GM03348 (cell line): ENCODE measurements at places on chromosomes 11 and 22.

- DNase-seq, result no peak
These were observed 40.3 kb upstream of the SHISAL1 start for GRCh38 chr22:44353041-44353440.

DNA sequence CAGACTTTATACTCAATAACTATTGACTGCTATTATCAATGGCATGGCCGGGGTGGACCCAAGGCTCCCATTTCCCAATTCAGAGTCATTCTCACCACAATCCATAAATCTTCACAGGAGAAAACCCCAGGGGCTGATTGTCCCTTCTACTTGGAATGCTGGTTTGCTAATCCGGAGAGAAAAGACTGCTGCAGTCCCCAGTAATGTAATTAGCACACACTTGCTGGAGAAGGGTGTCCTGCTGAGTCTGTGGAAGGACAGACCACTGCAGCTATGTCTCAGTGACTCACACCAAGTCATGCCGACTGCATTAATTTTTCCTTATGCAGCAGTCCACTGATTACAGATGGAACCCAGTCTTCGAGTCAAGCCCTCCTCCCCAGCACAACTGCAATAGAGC lies 5.9 kb upstream of the ETS1 start:
- peak; percentile 49 for DNase-seq

DNA sequence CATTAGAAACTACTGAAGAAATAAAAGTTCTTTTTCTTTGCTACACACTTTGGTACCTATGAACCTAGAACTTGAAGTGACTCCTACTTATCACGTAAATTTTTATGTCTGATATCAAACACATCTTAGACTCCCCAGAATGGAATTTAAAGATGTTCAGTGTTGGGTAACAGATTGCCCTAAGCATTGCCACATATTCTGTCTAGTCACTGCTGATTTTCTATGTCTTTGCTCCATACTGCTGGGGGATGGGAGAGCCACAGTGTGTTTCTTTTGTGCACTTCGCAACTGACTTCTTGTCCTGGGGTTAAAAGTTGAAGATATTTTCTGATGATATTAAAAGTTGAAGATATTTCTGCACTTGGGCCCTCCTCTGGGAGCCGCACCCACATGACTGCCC lies 19.4 kb upstream of the MYO18B start:
- no peak for DNase-seq

DNA sequence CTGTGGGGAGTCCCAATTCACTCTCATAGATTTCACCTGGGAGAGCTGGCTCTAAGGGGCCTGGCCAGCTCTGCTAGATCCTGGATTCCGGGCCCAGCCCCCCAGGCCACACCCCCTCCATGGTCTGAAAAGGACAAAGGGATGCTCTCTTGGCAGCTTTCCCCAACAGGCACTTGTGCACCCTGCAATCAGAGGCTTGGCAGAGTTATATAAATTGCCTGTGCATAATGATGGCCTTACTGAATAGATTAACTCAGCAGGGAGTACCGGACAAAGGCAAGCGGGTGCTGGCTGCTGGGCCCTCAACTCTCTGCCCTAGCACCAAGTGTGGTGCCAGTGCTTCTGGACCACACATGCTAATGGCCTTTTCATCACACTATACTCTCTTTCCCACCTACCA lies 461.6 kb downstream of the BUD13 start:
- no peak for DNase-seq

DNA sequence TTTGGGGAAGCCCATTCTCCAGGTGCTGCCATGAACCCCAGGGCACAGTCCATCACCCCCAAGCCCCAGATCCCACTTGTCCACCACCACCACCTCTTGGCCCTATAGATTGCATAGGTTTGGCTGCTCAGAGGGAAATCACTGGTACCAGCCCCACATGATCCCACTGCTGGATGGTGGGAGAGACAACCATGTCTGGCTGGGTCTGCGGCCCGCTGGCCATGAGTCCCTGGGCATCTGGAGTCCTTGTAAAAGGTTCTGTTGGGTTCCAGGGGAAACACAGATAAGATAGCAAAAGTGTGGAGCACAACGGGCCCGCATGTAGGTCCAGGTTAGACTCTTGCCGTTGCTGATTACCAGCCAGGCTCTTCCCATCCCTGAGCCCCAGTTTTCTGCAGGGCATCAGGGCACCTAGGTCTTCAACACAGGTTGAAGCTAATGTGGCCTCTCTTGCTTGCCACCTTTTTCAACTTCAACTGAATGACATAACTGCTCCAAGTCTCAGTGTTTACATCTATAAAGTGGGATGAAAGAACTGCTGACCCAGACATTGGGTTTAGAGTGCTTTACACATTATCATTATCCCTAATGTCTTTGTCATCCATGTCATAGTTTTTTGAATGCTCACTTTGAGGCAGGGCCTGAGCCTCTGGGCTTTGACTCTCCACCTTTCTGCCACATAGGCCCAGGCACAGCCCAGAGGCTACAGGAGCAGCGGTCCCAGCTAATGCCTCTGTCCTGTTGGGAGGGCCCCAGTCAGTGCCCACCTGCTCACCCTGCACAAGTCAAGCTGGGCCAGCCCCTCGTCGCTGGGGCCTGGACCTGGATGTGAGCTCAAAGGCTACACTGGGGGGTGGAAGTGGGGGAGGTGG lies 1.0 kb upstream of the TANGO2 start:
- DNase-seq, result no peak

DNA sequence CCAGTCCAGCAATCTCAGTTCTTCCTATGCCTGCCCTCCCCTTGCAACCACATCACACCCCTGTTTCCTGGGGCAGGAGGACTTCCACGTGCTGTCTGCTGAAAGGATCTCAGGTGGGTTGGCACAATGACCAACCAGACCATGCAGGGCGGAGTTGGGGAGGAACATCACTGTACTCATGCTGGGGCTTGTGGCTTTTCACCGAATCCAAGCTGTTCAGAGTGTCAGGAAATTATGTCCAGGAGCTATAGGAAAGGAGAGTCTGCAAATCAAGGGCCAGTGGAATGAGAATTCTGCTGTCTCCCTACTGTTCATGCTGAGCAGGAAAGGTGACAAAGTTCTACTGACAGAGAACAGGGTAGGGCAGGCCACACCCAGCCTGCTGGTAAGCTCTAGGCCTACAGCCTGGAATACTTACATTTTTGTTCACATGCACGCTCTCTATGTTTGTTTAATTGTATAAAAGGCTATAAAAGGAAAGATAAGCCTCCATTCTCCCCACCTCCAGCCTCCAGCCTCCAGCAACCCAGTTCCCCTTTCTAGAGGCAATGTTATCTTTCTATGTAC lies 1.7 kb upstream of the PLAAT2 start:
- DNase-seq, result no peak

GRCh38 chr22:50258361-50259292 lies 2.9 kb downstream of the MAPK12 start:
- DNase-seq, result no peak

- DNase-seq, result no peak
These were observed 13.7 kb downstream of the MEI1 start for GRCh38 chr22:41713004-41713403.

- no peak for DNase-seq
These were observed 15.4 kb downstream of the SHANK2 start for GRCh38 chr11:71236836-71237475.

- DNase-seq, result no peak
These were observed 103.2 kb downstream of the TBC1D22A start for GRCh38 chr22:46865642-46866041.

- DNase-seq, result no peak
These were observed 14.6 kb upstream of the STK33 start for GRCh38 chr11:8608652-8609051.

- peak; percentile 44 for DNase-seq
These were observed 311 bp downstream of the APBB1 start for GRCh38 chr11:6418557-6419008.

DNA sequence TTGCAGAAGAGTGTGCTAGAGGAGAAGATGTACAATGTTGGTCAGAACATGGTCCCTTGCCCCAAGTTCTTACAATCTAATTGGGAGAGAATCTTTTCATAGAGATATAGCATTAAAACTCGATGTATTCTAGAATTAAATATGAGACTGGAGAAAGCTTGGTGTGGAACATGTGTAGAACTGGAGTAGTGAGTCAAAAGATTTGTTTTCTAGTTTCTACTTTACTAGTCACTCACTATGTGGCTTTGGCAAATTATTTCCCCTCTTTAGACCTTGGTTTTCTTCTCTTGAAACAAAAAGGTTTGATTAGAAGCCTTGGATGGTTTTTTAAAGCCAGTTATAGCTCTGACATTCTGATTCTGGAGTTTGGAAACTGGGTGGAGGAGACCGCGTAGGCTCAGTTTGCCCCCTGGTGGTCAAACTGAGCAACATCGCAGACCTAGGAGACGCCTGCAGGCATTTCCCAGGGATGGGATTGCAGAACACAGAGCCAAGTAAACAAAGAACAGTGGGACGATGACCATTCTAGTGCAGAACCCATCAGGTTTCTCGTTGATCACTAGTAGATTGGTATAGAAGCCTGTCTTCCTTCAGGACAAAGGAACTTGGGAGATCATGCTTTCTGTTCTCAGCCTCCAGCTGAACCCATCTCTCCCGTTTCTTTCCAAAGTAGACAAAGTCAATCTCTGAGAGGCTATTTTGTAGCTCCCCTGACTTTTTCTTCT lies 8.5 kb upstream of the CHRDL2 start:
- peak; percentile 87 for DNase-seq

DNA sequence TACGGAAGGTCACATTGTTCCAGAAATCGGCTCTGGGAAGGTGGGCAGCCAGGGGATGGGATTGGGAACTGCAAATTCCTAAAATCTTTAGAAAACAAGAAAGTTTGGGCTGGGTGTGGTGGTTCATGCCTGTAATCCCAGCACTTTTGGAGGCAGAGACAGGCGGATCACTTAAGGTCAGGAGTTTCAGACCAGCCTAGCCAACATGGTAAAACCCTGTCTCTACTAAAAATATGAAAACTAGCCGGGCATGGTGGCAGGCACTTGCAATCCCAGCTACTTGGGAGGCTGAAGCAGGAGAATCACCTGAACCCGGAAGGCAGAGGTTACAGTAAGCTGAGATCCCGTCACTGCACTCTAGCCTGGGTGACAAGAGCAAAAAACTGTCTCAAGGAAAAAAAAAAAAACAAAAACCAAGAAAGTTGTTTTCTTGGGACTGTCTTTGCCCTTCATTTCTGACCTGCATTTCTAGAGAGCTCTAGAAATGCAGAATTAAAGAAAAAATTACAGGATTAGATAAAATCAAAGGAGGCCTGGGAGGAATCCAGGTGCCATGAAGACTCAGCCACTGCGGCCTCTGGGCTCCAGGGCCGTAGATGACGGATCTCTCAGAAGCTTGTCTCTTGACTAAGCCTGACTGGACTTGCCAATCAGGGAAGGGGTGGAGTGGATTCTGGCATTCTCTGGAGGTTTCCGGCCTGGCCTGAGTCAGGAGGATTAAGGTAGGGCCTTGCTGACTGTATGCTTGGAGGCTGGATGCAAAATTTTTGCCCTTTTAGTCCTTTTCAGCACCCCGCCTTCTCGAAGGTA lies 5.3 kb upstream of the MALAT1 start:
- peak; percentile 75 for DNase-seq

DNA sequence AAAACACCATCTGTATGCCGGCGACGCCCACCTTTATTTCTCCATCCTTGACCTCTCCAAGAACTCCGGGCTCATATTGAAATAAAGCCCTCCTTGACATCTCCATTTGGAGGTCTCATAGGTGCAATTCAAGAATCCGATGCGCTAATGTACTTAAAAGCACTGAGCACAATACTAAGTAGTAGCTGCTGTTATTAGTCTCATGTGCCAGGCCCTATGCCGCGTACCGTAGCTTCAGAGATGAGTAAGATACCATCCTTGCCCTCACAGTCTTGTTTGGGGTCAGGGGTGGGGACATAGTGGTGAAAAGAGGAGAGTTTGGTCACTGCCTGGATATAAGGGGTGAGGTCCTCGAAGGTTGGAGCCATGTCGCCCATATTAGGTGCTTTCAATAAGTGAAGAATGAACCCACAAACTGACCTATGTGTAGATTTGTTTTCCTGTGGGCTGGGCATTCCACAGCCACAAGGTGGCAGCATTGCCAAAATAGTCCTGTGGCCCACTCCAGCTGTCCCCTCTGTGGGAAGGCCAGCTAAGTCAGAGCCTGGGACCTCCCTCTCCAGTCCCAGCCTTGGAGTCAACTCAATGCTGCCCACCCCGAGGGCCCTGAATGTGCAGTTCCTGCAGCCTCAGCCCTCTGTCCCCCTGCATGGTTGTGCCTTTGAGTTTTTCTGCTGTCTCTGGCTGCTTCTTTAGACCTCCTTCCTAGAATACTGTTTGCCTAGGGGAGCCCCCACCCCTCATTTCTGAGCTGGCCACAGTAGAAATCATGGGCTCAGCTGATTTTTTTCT lies 6.5 kb downstream of the DCPS start:
- peak; percentile 86 for DNase-seq

- peak; percentile 67 for DNase-seq
These were observed 71.5 kb upstream of the BID start for GRCh38 chr22:17845790-17846189.

DNA sequence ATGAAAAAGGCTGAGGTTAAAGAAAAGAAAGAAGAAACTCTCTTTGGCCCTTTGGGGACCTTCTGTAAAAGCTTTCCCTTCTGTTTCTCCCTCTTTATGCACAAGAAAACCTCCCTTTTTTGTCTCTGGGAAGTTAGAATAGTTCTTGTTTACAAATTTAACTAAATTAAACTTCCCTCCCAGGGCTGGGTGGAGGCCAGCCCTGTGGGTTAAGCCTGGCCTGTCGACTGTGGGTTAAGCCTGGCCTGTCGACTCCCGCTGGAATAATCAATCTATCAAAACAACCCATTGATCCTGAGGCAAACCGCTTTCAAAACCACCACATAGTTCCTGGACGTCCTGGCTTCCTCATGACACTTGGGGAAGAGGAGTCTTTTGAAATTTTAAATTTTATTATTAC lies 1.2 kb upstream of the DRG1 start:
- no peak for DNase-seq

DNA sequence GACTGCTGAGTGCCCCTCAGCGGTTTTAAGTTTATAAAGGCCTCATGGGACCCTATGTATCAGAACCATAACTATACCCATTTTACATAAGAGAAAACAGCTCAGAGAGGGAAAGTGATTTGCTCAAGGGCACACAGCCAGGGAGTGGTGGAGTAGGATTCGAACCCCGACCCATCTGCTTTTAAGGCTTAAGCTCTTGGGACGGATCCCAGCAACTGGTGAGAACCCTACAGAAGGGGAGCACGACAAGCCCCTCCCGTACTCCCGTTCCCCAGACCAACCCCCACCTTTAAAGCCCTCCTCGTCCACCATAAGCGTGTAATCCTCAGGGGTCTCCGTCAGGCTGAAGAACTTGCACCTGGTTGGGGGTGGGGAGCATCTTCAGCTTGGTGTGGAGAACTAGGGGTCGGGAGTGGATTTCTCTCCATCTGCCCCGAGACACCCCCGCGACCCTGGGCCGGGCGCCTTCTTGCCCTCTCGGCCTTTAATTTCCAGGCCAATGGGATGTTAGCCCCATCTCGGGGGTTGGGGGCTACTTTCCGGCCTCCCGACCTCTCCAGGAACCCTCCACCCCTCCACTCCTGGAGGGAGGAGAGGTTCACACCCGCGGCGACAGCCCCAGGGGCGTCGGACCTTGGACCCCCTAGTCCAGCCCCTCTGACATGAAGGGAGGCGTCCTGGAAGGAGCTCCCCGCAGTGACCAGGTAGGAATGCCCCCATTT lies 725 bp downstream of the CASTOR1 start:
- no peak for DNase-seq
